ENCODE measurements at places on chromosomes 6 and 20.

GRCh38 chr20:43971267-43971666 is 56.6 kb downstream of the TOX2 start:
- H3K4me3 ChIP-seq: no peak overlapping the region
- ATAC-seq: no peak
- no peaks in the 10 kb centered on the region for H3K27me3 ChIP-seq
- H3K4me1 ChIP-seq: no peaks in the 10 kb centered on the region

DNA sequence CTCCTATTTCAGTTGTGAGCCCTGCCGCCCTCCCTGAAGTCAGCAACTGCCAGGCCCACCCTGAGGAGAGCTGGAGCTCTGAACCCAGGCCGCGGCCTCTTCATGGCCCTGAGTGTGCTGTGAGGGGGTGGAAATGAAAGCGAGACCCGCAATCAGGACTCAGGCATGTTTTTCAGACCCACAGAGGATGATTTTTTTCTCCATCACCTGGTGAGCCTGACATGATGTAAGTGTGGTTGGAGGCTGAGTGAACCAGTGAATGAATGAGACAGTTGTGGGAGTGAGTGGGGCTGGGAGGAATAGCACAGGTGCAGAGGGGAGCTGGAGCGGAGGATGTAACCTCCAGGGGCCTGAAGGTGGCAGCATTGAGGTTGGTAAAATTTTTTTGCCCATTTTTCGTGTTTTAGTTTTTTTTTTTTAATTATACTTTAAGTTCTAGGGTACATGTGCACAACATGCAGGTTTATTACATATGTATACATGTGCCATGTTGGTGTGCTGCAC is 18.3 kb downstream of the RAET1L start:
- no peak overlapping the region for H3K4me3 ChIP-seq
- no peaks in the 10 kb centered on the region for H3K36me3 ChIP-seq
- no peak overlapping the region for H3K27ac ChIP-seq
- no peak for ATAC-seq
- H3K27me3 ChIP-seq: peaks cover 98% of the 10 kb centered on the region

- H3K4me3 ChIP-seq: no peak overlapping the region
- H3K27me3 ChIP-seq: peaks cover 24% of the 10 kb centered on the region
- H3K36me3 ChIP-seq: no peaks in the 10 kb centered on the region
Measured at GRCh38 chr20:1565461-1565860, 8.0 kb upstream of the SIRPD start.

GRCh38 chr6:168648240-168649125 is 207.5 kb downstream of the SMOC2 start:
- peak; percentile 15 for ATAC-seq
- H3K27ac ChIP-seq: no peak overlapping the region
- H3K4me3 ChIP-seq: peak overlapping the region; percentile 9
- peaks cover 9% of the 10 kb centered on the region for H3K36me3 ChIP-seq
- no peaks in the 10 kb centered on the region for H3K27me3 ChIP-seq
- H3K4me1 ChIP-seq: no peaks in the 10 kb centered on the region

DNA sequence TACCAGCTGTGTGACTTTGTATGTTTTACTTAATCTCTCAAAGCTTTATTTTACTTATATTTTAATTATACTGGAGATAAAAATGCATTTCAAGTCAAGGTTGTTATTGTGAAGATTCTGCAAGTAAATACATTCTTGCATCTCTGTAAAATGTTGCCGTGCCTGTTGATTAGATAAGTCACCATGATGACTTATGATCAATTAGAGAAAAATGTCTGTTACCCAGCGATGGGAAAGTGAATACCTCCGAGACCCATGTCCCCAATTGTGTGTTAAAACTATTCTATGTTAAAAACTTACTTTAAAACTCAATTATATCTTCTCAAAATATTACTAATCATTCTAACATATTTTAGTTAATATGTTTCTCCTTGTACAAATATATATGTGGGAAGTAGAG is 39.9 kb downstream of the MYB start:
- no peaks in the 10 kb centered on the region for H3K27me3 ChIP-seq
- no peak overlapping the region for H3K4me3 ChIP-seq
- no peak overlapping the region for H3K27ac ChIP-seq
- H3K4me1 ChIP-seq: no peaks in the 10 kb centered on the region
- no peak for ATAC-seq
- H3K36me3 ChIP-seq: no peaks in the 10 kb centered on the region

- peak; percentile 74 for ATAC-seq
- H3K4me3 ChIP-seq: no peak overlapping the region
- no peaks in the 10 kb centered on the region for H3K36me3 ChIP-seq
- no peaks in the 10 kb centered on the region for H3K27me3 ChIP-seq
- H3K27ac ChIP-seq: no peak overlapping the region
- H3K4me1 ChIP-seq: no peaks in the 10 kb centered on the region
Measured at GRCh38 chr6:130671577-130671976, 155.6 kb upstream of the SMLR1 start.

DNA sequence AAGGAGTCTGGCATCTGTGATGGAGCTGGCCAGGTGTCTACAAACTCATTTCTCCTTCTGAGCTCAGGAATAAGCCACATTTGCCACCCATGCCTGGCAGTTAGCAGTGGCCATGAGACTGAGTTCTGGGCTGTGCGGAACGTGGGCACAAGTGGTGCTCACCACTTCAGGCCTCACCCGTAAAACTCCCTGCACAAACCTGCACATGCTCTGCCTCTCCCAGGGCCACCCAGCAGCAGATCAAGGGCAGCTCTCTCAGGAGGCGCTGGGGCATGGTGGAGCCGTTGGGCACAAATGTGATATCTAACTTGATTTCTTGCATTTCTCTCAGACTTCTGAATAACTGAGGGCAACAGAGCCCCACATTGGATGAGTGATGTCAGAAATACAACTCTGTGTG is 269.5 kb downstream of the HIVEP2 start:
- no peaks in the 10 kb centered on the region for H3K36me3 ChIP-seq
- no peak for ATAC-seq
- H3K4me1 ChIP-seq: no peaks in the 10 kb centered on the region

DNA sequence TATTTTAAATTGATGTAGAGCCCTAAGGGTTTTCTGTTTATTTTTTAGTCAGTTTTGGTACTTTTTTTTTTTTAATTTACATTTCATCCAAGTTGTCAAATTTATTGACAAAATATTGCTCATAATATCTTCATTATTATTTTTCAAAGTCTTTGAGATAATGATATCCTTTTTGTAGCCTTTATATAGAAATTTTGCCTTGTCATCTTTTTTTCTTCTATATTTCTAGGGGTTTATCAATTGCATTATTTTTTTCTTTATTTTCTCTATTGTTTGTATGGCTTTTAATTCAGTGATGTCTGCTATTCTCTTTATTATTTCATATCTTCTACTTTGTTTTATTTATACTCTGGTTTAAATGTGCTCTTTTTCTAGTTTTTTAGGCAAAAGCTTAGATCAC is 863.0 kb upstream of the GJE1 start:
- H3K4me3 ChIP-seq: no peak overlapping the region
- no peak overlapping the region for H3K27ac ChIP-seq
- no peak for ATAC-seq
- H3K4me1 ChIP-seq: no peaks in the 10 kb centered on the region
- no peaks in the 10 kb centered on the region for H3K27me3 ChIP-seq

DNA sequence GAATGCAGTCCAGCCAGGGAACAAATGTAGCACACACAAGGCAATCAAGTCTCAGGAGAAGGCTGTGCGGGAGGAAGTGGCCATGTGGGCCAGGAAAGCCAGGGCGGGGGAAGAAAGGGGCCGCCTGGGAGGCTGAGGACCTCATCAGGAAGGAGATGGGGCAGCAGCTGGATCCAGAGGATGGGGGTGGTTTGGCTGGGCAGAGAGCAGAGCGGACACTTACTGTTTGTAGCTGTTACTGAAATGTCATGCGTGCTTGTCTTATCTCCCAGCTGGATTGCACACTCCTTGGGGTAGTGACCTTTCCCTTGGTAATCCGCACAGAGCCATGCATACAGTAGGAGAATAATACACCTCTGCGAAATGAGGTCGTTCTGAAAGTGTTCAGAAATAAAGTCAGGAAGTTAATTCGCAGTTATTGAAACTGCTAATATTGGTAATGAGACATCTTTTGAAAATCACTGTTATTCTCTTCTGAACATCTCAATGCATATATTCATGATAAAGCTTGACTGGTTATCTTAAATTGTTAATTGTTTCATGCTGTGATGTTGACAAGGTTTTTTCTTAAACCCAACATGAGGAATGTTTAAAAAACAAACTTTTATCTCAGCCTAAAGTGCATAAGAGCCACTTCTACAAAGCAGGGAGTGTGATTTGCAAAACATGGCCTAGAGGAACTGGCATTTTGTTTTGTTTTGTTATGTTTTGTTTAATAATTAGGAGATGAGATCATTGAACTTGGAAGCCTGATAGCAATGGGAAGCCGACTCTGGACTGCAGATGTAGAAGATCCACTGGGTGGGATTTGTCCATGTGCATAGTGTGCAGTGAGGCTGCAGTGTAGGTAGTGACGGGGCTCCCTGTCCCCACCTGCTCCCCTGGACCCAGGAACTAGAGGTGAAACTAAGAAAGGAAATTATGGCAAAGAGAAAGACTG is 18.0 kb upstream of the MAP3K4 start:
- no peaks in the 10 kb centered on the region for H3K36me3 ChIP-seq
- H3K4me3 ChIP-seq: no peak overlapping the region
- peak; percentile 43 for ATAC-seq

- H3K4me3 ChIP-seq: no peak overlapping the region
- no peaks in the 10 kb centered on the region for H3K36me3 ChIP-seq
- H3K27ac ChIP-seq: no peak overlapping the region
- ATAC-seq: no peak
Measured at GRCh38 chr6:50278663-50279062, 228.9 kb upstream of the DEFB112 start.

DNA sequence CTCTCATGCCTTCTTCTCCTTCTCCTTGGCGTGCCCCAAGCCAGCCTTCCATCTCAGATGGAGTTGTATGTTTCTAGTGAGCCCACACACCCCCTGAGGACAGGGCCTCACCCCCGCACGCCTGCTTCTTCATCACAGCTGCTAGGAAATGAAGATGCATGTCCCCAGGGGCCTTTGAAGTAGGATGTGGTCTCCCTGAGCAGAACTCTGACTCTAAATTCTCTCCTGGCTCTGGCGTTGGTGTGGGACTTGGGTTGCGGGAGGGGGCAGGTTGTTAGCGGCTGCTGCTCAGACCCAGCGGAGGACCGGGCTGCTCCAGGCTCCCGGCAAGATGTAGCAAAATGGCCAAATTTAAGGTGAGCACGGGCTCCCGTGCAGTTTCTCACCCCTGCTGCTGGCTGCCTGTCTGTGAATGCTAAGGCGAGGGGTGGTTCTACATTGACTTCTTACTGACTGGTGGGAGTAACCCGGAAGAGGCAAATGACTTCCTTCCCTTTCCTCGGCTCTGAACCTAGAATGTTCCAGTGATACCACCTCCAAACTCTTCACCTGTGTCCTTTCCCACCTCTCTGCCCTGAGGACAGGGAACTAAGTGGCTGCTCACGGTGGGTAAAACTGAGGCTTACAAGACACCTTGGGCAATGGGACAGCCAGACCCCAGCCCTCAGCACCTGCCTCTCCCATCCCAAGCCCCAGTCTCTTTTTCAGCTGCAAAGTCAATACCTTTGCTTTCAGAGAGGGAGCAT is 8.8 kb downstream of the SYNJ2 start:
- H3K27me3 ChIP-seq: no peaks in the 10 kb centered on the region
- H3K4me1 ChIP-seq: no peaks in the 10 kb centered on the region
- no peak for ATAC-seq
- no peak overlapping the region for H3K4me3 ChIP-seq
- peak overlapping the region; percentile 82 for H3K27ac ChIP-seq
- no peaks in the 10 kb centered on the region for H3K36me3 ChIP-seq

All from gastroesophageal sphincter (tissue), 4 donors.